ENCODE measurements at places on chromosomes 11 and 22. TPM values are rescaled to one million over a fixed set of nuclear protein-coding genes. Genes with fewer than 3 reads are reported as not detected.

WBP2NL gene
- 0.76 TPM for total RNA-seq

CD248 gene
- total RNA-seq: 6.7 TPM

RAB36 gene
- 3.1 TPM for total RNA-seq

CYTH4 gene
- 0.55 TPM for total RNA-seq

ANGPTL5 gene
- 2.3 TPM for total RNA-seq

OR8D4 gene
- not detected for total RNA-seq
